ENCODE measurements at places on chromosomes 2 and 18.

DNA sequence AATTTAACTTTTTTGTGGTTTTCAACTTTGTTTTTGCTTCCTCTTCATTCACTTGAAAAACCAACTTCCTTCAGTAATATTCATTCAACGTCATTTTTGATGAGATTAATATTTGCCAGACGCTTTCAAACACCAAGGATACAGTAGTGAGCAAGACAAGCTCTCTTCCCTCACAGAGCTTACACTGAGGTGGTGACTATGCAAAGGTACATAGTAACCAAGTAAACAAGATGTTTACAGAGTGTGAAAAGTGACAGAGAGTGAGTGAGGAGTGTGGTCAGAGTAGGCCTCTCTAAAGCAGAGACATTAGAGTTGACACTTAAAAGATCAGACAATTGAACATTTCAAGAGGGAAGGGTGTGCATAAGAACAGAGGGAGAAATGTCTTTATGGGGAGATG, 155.5 kb downstream of the TMEM247 start:
- no peak for DNase-seq

- no peak for DNase-seq
Observed at GRCh38 chr18:60067426-60068210, 167.8 kb downstream of the PMAIP1 start.

DNA sequence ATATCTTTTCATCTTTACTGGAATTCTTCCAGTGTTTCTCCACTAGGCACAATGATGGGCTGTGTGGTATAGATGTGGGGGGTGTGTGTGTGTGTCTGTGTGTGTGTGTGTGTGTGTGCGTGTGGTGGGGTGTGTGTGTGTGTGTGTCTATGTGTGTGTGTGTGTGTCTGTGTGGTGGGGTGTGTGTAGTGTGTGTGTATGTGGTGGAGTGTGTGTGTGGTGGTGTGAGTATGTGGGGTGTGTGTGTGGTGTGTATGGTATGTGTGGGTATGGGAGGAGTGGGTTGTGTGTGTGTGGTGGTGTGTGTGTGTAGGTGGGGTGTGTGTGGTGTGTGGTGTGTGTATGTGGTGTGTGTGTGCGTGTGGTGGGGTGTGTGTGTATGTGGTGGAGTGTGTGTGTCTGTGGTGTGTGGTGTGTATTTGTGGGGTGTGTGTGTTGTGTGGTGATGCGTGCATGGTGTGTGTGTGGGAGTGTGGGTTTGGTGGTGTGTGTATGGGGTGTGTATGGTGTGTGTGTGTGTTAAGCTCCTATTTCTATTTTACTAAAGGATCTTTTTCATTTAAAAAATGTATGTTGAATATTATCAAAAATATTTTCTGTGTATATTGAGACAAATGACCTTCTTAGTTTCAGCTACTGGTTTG, 84.2 kb downstream of the IRS1 start:
- DNase-seq, result no peak

DNA sequence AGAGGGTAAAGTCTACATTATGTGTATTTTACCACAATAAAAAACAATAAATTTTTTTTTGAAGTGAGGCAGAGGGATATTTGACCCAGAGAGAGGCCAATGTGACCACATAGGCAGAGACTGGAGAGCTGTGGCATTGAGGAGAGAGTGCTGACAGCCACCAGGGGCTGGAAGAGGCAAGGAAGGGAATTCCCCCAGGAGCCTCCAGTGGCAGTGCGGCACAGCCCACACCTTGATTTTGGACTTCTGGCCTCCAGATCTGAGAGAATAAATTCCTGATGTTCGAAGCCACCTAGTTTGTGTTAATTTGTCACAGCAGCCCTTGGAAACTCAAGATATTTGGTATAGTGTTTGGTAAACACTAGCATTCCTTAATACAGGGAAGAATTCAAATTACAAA, 22.7 kb downstream of the ANKRD29 start:
- DNase-seq, result no peak

GRCh38 chr2:70796262-70796661, 5.8 kb upstream of the FIGLA start:
- no peak for DNase-seq

- no peak for DNase-seq
Observed at GRCh38 chr2:225272173-225272572, 127.3 kb upstream of the NYAP2 start.

DNA sequence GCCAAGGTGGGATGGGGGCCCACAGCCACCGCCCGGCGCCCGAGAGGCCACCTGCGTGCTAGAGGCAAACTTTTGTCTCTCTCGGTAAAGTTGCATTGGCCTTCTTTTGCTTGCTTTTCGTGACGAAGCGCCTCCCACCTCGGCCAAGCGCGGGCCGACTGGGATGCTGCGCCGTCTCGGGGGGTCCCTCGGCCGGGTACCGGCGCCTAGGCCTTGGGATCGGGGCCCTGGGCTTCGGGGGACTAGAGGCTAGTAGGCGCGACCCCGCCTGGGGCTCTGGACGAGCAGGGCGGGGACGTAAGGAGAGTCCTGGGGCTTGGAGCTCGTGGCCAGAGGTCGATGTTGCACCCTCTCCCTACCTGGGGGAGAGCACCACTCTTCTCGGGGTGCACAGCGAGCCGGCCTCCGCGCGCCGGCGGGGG, 545 bp downstream of the GLI2 start:
- DNase-seq, result no peak

- peak; percentile 87 for DNase-seq
Observed at GRCh38 chr18:69935319-69936190, 12.1 kb downstream of the CD226 start.

DNA sequence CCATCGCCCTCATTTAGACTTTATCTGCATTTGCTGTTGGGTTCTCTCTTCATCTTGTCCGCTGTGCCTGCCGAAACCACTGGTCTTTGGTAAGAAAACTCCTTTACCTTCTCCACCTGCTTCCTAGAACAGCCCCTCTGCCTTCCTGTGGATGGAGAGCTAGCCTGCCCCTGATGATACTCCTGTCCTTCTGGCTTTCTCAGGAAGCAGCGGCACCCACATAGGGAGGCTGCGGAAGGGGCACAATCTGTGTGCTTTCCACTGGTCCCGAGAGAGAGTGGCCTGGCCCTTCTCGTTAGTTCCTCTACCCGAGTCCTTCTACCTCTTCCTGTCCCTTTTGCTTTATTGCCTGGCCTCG, 80.3 kb upstream of the RBM44 start:
- no peak for DNase-seq

DNA sequence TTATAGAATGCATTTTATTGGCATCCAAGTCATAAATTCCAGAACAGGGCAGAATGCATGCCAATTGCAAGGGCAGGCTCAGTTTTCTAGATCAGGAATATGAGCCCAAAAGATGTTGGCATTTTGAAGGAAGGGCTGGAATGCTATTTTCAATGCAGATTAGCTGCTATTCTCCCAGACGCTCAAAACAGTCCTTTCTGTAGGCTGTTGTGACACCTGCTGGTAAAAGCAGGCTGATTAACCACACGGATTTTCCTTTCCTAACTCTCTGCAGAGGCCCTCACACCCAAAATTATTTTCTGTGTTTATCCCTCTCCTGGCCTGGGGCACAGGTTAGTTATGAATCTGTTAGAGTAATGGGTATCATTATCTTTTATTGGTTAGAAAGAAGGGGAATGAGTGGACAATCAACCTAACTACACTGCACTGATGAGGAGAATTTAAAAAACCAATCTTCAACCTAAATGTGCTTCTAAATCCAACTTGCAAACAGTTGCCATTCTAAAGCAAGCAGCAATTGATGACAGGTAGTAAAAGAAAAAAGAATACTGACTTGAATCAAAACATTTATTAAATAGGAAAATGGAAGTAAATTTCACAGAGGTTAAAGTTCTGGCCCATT, 94.0 kb downstream of the PLA2R1 start:
- no peak for DNase-seq

GRCh38 chr2:158984604-158985135, 16.2 kb downstream of the TANC1 start:
- DNase-seq, result no peak

DNA sequence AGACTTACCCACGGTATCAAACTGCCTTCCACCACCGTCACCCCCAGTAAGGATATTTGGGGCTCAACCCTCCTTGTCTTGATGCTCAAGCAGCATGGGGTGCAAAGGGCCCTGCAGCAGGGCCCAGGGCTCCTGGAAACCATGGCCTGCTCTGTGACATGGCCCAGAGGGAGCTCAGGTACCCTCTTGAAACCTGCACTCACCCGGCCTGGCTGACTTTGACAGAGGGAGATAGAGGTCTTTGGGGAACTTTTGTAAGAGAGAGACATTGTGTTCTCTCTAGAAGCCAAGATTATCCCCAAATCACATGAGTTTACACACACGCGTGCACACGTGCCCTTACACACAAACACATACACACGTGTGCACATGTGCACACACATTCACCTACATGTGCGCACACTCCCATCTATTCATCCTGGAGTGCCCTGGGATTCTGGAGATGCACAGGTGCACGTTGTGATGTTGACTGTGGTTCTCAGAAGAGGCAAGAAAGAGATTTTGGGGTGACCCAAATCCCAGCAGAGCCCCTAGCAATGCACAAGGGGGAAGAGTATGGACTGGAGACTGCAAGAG, 19.6 kb upstream of the KCNK3 start:
- DNase-seq, result no peak

- no peak for DNase-seq
Observed at GRCh38 chr2:156675896-156676295, 239.7 kb downstream of the GPD2 start.

All from stimulated activated CD4-positive, alpha-beta T cell treated with anti-CD3 and anti-CD28 coated beads, Interleukin-12 subunit alpha, Interleukin-12 subunit beta, amount 100 ng/mL, for 48 hours (primary cell).